CD4-positive, alpha-beta memory T cell (primary cell): ENCODE measurements at places on chromosomes 3 and 15. TPM values are rescaled to one million over a fixed set of nuclear protein-coding genes. Genes with fewer than 3 reads are reported as not detected.

C3orf38 gene
- total RNA-seq = 36.5 TPM

GXYLT2 gene
- not detected for total RNA-seq

RGMA gene
- not detected for total RNA-seq

MINDY2 gene
- total RNA-seq = 17.3 TPM

SH3GL3 gene
- not detected for total RNA-seq

TGM5 gene
- not detected for total RNA-seq
